T-helper 1 cell (primary cell): ENCODE measurements at places on chromosomes 2 and 18.

- no peak for DNase-seq
Observed at GRCh38 chr2:234536178-234536965, 39.5 kb upstream of the ARL4C start.

GRCh38 chr18:51133580-51134160 is 63.8 kb downstream of the MEX3C start:
- no peak for DNase-seq

GRCh38 chr18:35511428-35511827 is 13.7 kb upstream of the INO80C start:
- DNase-seq = no peak

DNA sequence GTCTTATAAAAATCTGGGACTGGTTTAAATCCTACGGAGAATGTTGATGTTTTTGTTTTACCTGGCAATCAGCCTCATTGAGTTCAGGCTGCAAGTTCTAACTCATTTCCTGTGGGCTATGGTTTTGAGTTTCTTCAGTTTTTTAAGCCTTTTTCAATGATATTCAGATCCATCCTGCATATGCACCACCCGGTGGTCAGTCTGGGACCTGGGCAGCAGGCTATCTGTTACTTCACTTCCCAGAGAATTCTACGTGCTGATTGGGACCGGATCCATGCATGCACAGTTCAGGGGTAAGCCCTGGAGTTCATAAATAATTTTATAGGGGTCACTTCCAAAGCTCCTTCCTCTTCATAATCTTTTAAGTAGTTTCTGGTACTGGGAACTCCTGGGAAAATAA is 339.2 kb upstream of the HNRNPA3 start:
- DNase-seq = no peak

GRCh38 chr2:38692636-38693318 is 26.9 kb downstream of the GALM start:
- no peak for DNase-seq
